Dorsolateral prefrontal cortex (tissue), 122 donors: ENCODE measurements at places on chromosomes 16 and 17. TPM values are rescaled to one million over a fixed set of nuclear protein-coding genes. Genes with fewer than 3 reads are reported as not detected.

ITGAD gene
- not detected for total RNA-seq

CNTNAP1 gene
- total RNA-seq, result 135 TPM

TEKT1 gene
- total RNA-seq, result 0.49 TPM

NUBP1 gene
- 18.8 TPM for total RNA-seq

KRT25 gene
- not detected for total RNA-seq

TMEM97 gene
- total RNA-seq, result 31.7 TPM

TUBD1 gene
- total RNA-seq, result 16.3 TPM

CA5A gene
- total RNA-seq, result not detected

SPATA32 gene
- not detected for total RNA-seq

UMOD gene
- total RNA-seq, result not detected

TMC6 gene
- 33.5 TPM for total RNA-seq

PITPNM3 gene
- 58.8 TPM for total RNA-seq

PLA2G10 gene
- not detected for total RNA-seq

AXIN1 gene
- 21.1 TPM for total RNA-seq

KRTAP4-9 gene
- not detected for total RNA-seq

CES1 gene
- total RNA-seq, result not detected

C1QBP gene
- 90.6 TPM for total RNA-seq

HNF1B gene
- not detected for total RNA-seq

KCNH6 gene
- total RNA-seq, result 0.55 TPM

MYH8 gene
- total RNA-seq, result not detected

PRR35 gene
- not detected for total RNA-seq

FOXF1 gene
- total RNA-seq, result 3.6 TPM

NPIPB6 gene
- 2.2 TPM for total RNA-seq

FNDC8 gene
- total RNA-seq, result not detected

ZNF276 gene
- 48.9 TPM for total RNA-seq

KRT17 gene
- 22.5 TPM for total RNA-seq

AMZ2 gene
- total RNA-seq, result 111 TPM

NAA38 gene
- total RNA-seq, result 85.9 TPM

EVPL gene
- total RNA-seq, result 1.6 TPM

SLC5A11 gene
- total RNA-seq, result 62.8 TPM

SPN gene
- total RNA-seq, result 2.0 TPM

ZNF500 gene
- total RNA-seq, result 22.6 TPM

CNGB1 gene
- 16.2 TPM for total RNA-seq

GNGT2 gene
- total RNA-seq, result 2.0 TPM

TOM1L1 gene
- total RNA-seq, result 36.5 TPM

FOXN1 gene
- not detected for total RNA-seq

HOXB6 gene
- not detected for total RNA-seq

CDR2L gene
- 18.1 TPM for total RNA-seq

CLDN9 gene
- 3.0 TPM for total RNA-seq

CLEC18A gene
- total RNA-seq, result 2.8 TPM

TMEM204 gene
- total RNA-seq, result 5.9 TPM

PCGF2 gene
- 23.1 TPM for total RNA-seq

CA4 gene
- total RNA-seq, result 24.2 TPM

PIP4K2B gene
- 135 TPM for total RNA-seq

KIFC3 gene
- total RNA-seq, result 48.5 TPM

HBZ gene
- not detected for total RNA-seq

ABCC11 gene
- total RNA-seq, result 0.70 TPM

AGRP gene
- total RNA-seq, result not detected

MPP2 gene
- total RNA-seq, result 68.7 TPM

WFIKKN1 gene
- 4.0 TPM for total RNA-seq

GLIS2 gene
- total RNA-seq, result 10.5 TPM

ZG16B gene
- not detected for total RNA-seq
